ENCODE measurements at places on chromosomes 4 and X. TPM values are rescaled to one million over a fixed set of nuclear protein-coding genes. Genes with fewer than 3 reads are reported as not detected.

- no peak for DNase-seq
These were observed 1297.3 kb downstream of the C4orf33 start for GRCh38 chr4:130393231-130393630.

DNA sequence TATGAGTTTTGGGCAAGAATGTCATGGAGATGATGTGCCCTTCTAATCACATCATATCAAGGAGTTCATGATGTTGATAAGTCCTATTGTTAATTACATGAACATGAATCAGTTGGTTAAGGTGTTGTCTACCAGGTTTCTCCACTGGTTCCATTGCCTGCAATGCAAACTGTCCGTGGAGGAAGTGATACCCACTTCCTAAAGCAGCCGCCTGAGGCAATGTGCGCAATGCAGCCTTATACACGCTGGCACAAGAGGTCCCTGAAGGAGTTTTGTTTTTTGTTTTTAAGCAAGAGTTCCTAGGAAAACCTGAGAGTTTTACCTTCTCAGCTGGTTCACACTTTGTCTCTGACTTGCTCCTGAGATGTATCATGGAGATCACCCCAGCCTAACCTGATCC lies 5.9 kb upstream of the GPKOW start:
- no peak for DNase-seq

GRCh38 chrX:17634542-17635207 lies 102.6 kb upstream of the SCML1 start:
- no peak for DNase-seq

DNA sequence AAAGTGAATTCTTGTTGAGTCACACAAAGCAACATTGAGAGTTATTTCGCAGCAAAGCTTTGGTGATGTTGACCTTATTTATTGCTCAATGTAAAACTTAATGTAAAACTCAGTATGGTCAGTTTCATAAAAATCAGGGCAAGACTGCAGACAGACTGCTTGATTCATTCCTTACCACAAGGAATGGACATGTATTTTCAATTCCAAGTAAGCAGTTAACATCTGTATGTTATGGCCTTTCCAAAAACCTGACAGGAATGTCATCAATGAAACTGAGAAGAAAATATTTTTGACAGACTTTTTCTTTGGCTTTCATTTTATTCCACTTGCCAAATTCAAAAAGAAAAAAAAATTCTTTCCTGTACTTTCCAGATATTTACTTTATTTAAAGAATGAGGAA lies 488.3 kb downstream of the ANKRD50 start:
- no peak for DNase-seq

DNA sequence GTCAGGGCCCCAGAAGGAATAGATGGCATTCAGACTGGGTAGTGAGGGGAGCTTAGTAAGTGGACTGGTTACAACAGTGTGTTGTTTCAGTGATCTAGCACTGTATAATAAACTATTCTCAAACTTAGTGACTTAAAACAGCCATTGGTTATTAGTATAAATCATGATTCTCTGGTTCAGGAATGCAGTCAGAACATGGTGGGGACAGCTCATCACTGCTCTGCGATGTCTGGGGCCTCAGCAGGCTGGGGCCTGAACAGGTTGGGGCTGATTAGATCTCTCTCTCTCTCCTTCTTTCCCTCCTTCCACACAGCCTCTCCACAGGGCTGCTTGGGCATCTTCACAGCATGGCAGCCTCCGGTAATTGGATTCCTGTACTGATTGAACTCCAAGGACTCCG lies 160.4 kb downstream of the GATB start:
- no peak for DNase-seq

DNA sequence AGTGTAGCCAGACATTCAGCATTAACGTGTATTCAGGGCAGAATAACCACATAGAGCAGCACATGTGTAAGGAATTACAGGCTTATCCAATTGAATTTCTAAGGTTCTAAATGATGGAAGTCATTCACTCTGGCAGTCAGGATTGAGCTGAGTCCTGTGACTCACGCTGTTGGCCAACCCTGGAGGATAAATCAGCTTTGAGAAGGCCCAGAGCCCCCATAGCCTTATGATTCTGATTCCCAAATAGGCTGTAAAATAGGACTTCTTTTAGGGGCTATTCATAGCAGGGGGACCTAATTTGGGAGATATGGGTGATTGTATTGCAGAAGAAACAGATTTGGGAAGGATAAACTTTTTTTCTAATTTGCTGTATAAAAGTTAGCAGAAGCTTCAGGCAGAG lies 8.1 kb upstream of the HPF1 start:
- no peak for DNase-seq

GRCh38 chr4:108965016-108965415 lies 202.2 kb upstream of the ETNPPL start:
- DNase-seq, result no peak

- peak; percentile 39 for DNase-seq
These were observed 7.7 kb downstream of the SCML1 start for GRCh38 chrX:17744896-17745523.

- no peak for DNase-seq
These were observed 51.5 kb upstream of the MXD4 start for GRCh38 chr4:2313366-2313765.

DNA sequence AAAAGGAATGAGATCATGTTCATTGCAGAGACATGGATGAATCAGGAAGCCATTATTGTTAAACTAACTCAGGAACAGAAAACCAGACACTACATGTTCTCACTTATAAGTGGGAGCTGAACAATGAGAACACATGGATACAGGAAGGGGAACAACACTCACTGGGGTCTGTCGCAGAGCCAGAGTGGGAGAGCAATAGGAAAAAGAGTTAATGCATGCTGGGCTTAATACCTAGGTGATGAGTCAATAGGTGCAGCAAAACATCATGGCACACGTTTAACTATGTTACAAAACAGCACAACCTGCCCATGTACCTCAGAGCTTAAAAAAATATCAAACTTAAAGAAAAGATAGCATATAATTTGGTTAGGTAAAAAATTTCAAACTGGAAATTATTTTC lies 281.4 kb downstream of the PABPC4L start:
- DNase-seq, result no peak

GRCh38 chr4:176189891-176190795 lies 5.2 kb downstream of the SPATA4 start:
- no peak for DNase-seq

GRCh38 chr4:188485906-188486305 lies 346.7 kb downstream of the TRIML1 start:
- no peak for DNase-seq

GRCh38 chr4:17098996-17099395 lies 200.6 kb upstream of the LDB2 start:
- DNase-seq, result no peak

GRCh38 chr4:7831330-7831729 lies 108.3 kb downstream of the AFAP1 start:
- DNase-seq, result no peak

GRCh38 chrX:13732246-13733067 lies 2.0 kb downstream of the TRAPPC2 start:
- no peak for DNase-seq

GRCh38 chrX:68992821-68993397 lies 164.1 kb downstream of the EFNB1 start:
- DNase-seq, result no peak

GRCh38 chr4:122632396-122633143 lies 11.7 kb upstream of the IL21 start:
- no peak for DNase-seq

GRCh38 chrX:43661521-43662240 lies 5.6 kb downstream of the MAOA start:
- no peak for DNase-seq

DNA sequence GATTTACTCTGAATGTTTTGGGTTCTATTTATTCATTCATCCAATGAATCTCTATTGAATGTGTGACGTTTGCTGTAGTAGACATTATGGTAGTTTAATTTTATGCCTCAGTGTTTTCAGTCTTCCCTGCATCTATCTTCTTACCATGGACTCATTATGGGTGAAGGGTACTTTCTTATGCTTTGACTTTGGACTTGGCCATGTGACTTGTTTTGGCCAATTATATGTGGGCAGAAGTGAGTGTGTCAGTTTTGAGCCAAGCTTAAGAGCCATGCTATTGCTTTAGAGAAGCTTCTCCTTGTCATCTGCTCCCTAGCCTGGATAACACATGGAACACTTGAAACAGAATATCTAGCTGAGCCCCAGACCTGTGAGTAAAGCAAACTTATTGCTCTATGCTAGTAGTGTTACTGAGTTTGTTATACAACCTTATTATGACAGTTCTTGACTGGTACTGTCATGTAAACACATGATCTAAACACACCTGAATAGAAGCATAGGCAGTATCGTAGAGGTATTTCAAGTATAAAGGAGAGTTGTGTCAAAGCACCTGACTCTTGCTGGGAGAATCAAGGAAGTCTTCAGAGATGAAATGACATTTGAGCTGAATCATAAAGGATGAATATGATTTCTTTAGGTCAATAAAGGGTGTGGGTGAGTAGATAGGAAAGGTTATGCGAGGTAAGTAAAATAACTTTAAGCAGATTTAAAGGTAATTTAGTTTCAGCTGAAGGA lies 128.4 kb downstream of the NAA11 start:
- no peak for DNase-seq

- DNase-seq, result peak; percentile 43
These were observed 2.7 kb upstream of the RENBP start for GRCh38 chrX:153947009-153947769.

GRCh38 chr4:38560340-38560739 lies 103.7 kb upstream of the KLF3 start:
- DNase-seq, result no peak

- DNase-seq, result no peak
These were observed 30.6 kb upstream of the SCML1 start for GRCh38 chrX:17706676-17707075.

The PLXNA3 gene
- 20.8 TPM for total RNA-seq

The RHOH gene
- 195 TPM for total RNA-seq

The TCEAL7 gene
- not detected for total RNA-seq

The C4orf51 gene
- not detected for total RNA-seq

The MSX1 gene
- total RNA-seq, result not detected

The SPANXN3 gene
- not detected for total RNA-seq

The SOWAHB gene
- total RNA-seq, result not detected

The L1CAM gene
- 0.98 TPM for total RNA-seq

The SPACA5 gene
- not detected for total RNA-seq

Data from natural killer cell (primary cell).